ENCODE measurements at places on chromosomes 12 and 14.
A peak's percentile ranks its signal among the peaks of the same experiment; 100 is the strongest.

- DNase-seq = no peak
Observed at GRCh38 chr12:116347265-116347664, 69.8 kb upstream of the MED13L start.

DNA sequence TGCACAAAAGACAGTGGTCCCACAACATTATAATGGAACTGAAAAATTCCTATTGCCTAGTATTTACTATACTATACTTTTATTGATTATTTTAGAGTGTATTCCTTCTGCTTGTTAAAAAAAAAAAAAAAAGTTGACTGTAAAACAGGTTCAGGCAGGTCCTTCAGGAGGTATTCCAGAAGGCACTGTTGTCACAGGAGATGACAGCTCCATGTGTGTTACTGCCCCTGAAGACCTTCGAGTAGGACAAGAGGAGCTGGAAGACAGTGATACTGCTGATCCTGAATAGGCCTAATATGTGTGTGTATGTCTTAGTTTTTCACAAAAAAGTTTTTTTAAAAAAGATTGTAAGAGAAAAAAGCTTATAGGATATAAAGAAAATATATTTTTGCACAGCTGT, 12.3 kb downstream of the UBE2N start:
- DNase-seq = no peak

DNA sequence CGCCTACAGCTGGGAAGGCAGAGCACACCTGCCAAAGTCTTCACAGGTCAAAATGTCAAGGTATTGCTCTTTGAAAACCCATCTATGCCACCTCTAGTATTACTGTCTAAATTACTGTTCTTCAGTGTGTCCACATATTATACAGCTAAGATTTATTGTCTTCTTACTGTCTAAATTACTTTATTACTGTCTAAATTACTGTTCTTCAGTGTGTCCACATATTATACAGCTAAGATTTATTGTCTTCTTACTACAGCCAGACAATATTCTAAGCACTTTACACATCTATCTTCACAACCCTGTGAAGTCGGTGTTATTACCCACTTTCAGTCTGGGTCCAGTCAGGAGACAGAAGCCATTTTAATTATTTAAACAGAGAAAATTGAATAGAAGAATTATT, 173.9 kb downstream of the MYRFL start:
- DNase-seq = no peak

DNA sequence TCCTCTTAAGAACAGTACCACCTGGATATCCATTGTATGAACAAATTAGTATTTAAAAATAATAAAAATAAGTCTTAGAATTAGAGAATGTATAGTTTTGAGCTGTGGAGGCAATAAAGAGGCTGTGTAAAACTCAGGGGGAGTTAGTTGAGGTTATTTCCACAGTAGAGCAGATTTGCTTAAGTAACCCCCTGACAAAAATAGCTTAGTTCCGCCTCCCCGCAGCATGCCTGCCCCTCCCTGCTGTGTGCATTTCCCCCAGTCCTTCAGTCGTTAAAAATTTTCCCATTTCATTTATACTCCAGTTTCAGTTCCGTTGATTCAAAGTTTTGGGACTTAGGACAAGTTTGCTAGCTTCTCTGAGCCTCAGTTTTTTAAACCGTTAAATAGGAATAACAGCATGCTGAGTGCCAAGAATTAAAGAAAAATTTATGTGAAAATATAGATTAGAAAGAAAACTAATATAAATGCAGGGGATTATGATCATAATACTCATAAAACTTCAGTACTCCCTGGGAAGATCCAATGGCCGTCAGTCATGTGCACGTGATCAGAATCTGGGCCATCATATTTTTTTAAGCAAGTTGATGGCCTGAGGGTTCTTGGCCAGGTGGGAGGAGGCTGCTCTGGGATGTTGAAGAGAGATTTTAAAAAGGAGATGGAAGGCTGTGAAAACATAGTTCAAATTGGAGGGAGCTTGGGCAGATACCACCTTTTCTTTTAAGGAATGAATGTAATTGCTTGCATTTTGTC, 14.5 kb upstream of the SLC38A2 start:
- DNase-seq = peak; percentile 94

DNA sequence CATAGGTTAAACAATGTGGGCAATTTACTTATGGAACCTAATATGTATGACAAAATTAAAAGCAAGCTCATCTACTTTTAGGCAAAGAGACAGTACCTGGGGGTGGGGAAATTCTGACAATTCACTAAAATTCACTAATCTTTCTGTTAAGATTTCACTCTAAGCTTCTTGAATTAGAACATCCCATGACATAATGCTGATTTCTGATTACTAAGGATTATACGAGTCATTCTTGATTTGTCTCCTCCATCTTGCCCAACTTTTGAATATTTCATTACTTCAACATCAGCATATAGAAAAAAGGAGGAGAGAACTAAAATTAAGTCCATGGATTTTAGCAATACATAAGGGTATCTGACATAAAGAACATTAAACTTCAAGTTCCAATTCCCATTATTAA, 2.4 kb downstream of the CEP83 start:
- DNase-seq = no peak
